ENCODE measurements at places on chromosomes 16 and 17.

DNA sequence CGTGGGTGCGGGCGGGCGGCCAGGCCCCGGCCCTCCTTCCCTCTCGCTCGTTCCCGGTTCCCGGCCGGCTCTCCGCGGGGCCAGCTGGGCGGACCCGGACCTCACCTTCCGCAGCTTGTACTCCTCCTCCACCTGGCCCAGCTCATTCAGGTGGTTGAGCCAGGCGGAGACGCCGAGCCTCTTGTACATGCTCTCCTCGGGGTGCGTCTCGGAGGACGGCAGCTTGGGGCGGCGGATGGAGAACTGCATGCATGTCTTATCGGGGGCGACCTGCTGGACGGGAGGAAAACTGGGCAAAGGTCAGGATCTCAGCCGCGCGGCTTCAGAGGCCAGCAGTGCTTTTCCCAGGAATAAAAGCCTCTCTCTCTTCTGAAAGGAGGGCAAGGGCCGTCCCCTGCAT is 85.4 kb downstream of the TBC1D16 start:
- DNase-seq: no peak

DNA sequence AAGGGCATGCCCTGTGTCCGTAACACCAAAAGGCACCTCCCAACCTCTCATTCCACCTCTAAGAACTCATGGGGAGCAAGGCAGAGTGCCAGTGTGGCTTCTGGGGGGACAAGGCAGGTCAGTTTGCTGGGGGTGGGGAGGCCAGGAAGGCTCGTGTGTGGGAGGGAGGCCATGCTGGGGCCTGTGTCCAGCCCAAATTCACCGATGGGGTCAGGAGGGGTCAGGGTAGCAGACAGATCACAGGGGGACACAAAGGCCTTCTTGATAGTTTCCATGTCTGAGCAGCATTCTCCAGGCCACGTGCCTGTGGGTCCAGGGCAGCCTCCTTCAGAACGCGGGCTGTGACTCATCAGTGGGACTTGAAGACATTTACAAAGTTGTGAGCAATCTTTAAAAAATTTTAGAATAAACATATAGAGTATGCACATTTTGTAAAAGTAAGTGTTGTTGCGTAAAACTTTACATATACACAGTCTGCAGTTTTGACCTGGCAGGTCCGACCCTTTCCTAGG is 20.9 kb downstream of the SPACA3 start:
- no peak for DNase-seq

- DNase-seq: no peak
Measured at GRCh38 chr17:40090237-40091119, 9.9 kb downstream of the NR1D1 start.

GRCh38 chr17:9026741-9027140 is 5.4 kb downstream of the NTN1 start:
- no peak for DNase-seq

DNA sequence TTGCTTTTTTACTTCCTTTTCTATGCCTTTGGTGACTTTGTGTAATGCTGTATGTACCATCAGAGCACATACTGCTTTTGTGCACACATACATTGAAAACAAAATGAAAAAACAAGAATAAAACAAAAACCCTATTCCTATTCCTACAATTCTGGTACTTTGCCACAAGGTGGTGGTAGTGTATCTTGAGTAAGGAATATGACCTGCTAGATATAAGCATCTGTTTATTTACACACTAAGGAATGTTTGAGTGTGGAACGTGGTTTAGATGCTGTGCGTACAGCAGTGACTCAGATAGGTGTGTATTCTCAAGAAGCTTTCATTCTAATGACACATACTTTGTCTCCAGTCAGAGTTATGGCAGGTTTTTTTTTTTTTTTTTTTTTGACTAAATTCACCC is 606.2 kb downstream of the WWOX start:
- DNase-seq: no peak

- no peak for DNase-seq
Measured at GRCh38 chr17:37762666-37763065, 17.8 kb upstream of the HNF1B start.

DNA sequence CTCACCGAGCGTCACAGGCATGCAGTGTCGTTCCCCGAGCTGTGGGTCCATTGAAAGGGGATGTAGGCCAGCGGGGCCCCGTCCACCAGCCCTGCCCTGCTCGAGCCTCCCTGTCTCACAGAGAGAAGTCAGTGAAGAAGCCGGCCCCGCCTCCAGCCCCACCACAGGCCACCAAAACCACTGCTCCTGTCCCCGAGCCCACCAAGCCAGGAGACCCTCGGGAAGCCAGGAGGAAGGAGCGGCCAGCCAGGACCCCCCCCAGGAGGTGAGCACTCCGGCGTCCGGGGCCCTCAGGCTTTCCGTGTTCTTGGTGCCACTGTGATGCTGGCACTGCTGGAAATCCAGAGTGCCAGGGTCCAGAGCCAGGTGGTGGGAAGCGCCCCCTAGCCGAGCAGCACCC is 13.9 kb upstream of the IL17C start:
- DNase-seq: no peak

DNA sequence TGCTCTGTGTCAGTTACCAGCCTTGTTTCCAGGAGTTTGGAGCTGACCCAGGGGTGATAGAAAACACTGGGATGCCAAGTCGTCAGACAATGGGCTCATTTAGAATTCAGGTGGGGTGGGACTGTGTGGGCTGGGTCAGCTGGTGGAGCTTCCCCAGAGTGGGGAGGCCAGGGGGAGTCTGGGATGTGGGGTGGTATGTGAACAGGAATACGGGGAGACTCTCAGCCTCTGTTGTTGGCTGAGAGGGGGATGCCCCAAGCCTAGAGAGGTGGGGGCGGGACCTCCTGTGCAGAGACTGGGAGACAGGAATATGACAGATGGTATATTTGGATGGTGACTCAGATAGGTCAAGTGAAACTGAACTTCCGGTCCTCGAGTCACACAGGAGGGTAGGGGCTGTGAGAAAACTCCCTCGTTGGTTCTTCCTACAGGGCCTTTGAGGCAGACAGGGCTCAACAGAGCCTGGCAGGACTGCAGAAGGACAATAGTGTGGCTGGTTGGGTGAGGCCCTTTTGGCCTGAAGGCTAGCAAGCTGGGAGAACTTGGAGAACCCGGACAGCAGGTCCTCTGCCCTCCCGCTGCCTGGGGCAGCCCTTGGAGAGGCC is 23.7 kb downstream of the CDH1 start:
- DNase-seq: no peak

- peak; percentile 44 for DNase-seq
Measured at GRCh38 chr17:76968707-76969597, 100.7 kb downstream of the MGAT5B start.

DNA sequence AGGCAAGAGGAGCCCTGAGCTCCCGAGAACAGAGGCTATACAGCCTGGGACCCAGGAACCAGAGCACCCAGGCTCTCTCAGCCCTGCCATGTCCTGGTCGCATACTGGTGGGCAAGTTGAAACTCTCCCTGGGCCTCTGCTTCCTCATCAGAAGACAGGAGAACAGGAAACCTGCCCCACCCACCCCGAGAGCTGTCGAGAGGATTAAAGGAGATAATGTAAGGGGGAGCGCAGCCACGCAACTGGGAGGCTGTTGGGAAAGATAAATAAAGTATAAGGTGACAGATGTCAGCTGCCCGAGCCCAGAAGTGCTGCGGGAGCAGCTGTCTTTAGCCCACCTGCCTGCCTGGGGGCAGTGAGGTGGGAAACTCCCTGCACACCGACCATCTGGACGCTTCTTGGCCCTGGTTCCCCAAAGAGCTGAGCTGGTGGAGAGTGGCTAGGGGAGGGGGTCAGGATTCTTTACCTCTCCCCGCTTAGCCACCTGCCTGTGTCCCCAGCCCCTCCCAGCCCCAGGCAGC is 6.8 kb downstream of the KIF19 start:
- DNase-seq: no peak

- no peak for DNase-seq
Measured at GRCh38 chr16:20020083-20020482, 53.6 kb downstream of the GPR139 start.

DNA sequence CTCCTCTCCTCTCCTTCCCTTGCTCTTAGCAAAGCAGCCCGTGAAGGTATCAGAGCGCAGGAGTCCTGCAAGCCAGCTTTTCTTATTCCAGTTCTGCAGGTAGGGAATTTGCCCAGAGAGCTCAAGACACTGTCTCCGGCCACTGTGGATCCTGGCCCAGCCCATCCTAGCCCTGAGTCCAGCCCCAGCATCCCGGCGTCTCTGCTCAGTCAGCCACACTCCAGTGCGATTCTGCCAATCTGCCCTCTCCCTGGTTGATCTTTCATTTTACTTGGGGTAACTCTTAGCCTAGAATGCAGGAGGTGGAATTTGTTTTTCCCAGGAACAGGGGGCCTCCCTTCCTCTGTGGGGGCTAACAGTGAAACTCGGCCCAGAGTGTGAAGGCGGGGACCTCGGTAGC is 176.9 kb upstream of the GSE1 start:
- DNase-seq: no peak

- DNase-seq: peak; percentile 42
Measured at GRCh38 chr17:32627239-32627996, 140.6 kb downstream of the CDK5R1 start.

DNA sequence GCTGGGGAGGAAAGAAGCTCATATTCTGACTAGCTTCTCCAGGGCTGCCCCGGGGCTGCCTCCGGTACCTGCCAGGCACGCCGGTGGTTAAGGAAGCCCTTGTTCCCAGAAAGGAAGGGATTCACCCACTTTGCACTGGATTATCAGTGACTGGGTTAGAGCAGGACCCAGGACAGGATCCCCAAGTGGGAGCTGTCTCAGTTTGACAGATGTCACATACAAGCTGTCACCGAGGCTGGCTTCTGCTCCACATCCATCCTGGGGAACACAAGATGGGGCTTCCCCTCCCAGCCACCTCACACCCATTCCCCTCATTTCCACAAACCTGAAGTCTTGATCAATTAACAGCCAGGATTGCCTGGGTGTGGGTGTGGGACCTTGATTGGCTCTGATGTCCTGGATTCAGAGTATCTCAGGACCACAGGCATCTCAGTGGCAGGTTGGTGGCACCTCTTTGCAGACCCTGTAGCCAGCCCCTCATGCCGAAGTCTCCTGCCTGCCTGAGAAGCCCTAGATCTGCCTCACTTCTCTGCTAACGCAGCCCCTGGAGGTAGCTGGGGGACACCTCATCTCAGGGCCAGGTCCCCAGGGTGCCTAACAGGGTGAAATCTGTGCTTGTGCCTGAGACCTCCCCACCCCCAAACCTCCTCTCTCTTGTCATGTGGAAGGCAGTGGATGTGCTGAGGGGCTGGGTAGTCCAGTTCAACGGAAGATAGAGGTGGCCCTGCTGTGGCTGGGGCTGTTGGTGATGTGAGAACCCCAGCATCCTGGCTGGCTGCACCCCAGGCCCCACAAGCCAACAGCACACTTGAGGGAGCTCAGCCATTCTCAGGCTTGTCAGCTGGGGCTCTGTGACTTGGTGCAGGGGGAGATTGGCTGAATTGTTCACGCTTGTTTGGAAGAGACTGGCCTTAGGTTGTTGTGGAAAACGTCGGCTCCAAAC is 1.4 kb downstream of the CACNG5 start:
- no peak for DNase-seq

GRCh38 chr16:30151091-30151490 is 28.1 kb upstream of the MAPK3 start:
- no peak for DNase-seq

GRCh38 chr17:57895382-57896060 is 45.7 kb upstream of the MRPS23 start:
- no peak for DNase-seq

- no peak for DNase-seq
Measured at GRCh38 chr17:68248199-68248825, 469 bp downstream of the AMZ2 start.

- DNase-seq: no peak
Measured at GRCh38 chr17:57463103-57463885, 207.0 kb downstream of the MSI2 start.

DNA sequence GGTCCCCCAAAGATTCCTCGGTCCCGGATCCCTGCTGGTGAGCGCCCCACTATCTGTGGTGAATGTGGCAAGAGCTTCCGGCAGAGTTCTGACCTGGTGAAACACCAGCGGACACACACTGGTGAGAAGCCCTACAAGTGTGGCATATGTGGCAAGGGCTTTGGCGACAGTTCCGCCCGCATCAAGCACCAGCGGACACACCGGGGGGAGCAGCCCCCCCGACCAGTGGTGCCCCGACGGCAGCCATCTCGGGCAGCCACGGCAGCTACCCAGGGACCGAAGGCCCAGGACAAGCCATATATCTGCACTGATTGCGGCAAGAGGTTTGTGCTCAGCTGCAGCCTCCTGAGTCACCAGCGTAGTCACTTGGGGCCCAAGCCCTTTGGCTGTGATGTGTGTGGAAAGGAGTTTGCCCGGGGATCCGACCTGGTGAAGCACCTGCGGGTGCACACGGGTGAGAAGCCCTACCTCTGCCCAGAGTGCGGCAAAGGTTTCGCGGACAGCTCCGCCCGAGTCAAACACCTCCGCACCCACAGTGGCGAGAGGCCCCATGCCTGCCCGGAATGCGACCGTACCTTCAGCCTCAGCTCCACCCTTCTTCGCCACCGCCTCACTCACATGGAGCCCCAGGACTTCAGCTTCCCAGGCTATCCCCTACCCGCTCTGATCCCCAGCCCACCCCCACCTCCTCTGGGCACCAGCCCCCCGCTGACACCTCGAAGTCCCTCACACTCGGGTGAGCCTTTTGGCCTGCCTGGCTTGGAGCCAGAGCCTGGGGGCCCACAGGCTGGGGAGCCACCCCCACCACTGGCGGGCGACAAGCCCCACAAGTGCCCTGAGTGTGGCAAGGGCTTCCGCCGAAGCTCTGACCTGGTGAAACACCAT is 2.8 kb downstream of the ZNF48 start:
- no peak for DNase-seq

DNA sequence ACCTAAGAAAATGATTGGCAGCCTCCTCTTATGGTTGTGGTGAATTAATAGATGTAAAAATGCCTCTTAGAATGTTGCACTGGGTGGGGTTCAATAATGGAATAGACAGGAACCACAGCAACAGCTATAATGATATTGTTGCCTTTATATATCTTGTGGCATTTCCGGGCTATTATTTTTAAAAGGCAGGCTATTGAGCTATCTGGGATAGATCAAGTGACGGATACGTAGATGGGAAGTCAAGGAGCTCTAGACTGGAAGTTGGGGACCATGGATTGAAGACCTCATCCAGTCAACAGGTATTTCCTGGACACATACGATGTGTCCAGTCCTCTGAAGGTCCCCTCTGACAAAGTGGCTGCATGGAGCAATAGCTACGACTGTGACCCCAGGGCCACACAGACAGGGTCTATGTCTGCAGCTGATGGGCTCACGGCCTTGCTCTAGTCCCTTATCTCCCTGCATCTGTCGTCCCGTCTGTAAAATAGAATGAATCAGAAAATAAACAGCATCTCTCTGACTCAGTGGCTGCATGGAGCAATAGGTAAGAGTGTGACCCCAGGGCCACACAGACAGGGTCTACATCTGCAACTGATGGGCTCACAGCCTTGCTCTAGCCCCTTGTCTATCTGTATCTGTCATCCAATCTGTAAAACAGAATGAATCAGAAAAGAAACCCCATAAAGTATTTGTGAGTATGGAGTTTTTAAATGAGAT is 117.7 kb upstream of the FOXF1 start:
- DNase-seq: no peak

GRCh38 chr16:81530296-81530721 is 85.7 kb downstream of the CMIP start:
- DNase-seq: no peak

GRCh38 chr16:14409563-14409962 is 220.5 kb downstream of the PARN start:
- no peak for DNase-seq

GRCh38 chr16:17635183-17635582 is 164.4 kb upstream of the XYLT1 start:
- DNase-seq: no peak

- DNase-seq: no peak
Measured at GRCh38 chr17:77543801-77544200, 403.0 kb downstream of the SEC14L1 start.

GRCh38 chr17:71521724-71522123 is 599.1 kb upstream of the SOX9 start:
- no peak for DNase-seq

Data from frontal cortex (tissue), 4 donors.